ENCODE measurements at places on chromosomes 6 and 20. TPM values are rescaled to one million over a fixed set of nuclear protein-coding genes. Genes with fewer than 3 reads are reported as not detected.

Gene OR2B2
- total RNA-seq: not detected

GRCh38 chr6:150857062-150857944 is 8.2 kb upstream of the MTHFD1L start:
- peaks cover 10% of the 10 kb centered on the region for H3K4me1 ChIP-seq
- peak overlapping the region; percentile 46 for H3K27ac ChIP-seq
- H3K4me3 ChIP-seq: no peak overlapping the region
- peaks cover 6% of the 10 kb centered on the region for H3K27me3 ChIP-seq
- H3K36me3 ChIP-seq: no peaks in the 10 kb centered on the region

DNA sequence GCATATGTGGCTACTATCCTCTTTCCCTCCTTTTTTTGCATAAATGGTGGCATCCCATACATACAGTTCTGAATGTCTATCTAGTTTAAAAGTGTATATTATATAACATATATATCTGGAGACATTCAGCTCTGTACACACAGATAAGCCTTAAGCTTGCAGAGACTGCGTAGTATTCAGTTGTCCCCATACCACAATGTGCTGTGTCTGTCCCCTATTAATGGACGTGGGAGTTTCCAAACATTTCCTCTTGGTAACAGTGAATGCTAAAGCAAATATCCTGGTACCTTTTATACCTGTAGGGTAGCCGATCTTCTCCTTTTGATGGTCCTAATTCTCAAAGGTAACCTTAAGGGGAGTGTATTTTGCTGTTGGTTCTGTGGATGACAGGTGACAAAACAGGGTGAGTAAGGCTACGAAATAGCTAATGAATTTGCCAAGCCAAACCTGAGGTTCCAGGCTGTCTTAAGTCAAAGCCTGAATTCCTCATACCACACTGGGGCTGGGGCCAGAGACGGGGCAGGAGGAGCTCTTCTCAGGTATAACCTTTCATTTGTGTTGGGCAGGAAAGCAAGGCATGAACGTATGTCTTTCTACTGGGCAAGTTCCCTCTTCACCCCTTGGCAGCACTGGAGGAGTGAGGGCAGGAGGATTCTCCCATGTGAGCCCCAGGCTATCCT is 7.8 kb upstream of the C2 start:
- no peaks in the 10 kb centered on the region for H3K36me3 ChIP-seq
- no peak overlapping the region for H3K4me3 ChIP-seq
- no peaks in the 10 kb centered on the region for H3K4me1 ChIP-seq
- no peak for DNase-seq
- peaks cover 3% of the 10 kb centered on the region for H3K27me3 ChIP-seq

DNA sequence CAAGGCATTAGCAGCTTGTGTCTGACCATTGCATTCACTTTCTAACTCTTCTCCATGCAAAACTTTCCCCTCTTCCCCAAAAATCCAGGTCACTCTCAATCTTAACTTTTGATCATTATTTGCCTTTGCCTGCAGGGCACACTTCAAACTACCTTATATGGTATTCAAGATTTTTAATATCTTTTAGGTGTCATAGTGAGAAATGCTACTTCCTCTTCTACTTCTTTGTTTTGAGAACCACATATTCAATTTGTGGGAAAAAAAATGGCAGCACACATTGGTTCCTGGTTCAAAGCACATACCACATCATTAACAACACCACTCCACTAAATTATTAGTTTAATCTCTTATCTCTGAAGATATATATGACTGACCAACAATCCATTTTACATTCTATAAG is 1267.0 kb upstream of the CITED2 start:
- peaks cover 2% of the 10 kb centered on the region for H3K27me3 ChIP-seq
- H3K36me3 ChIP-seq: no peaks in the 10 kb centered on the region
- DNase-seq: no peak
- no peak overlapping the region for H3K27ac ChIP-seq
- no peaks in the 10 kb centered on the region for H3K4me1 ChIP-seq
- no peak overlapping the region for H3K4me3 ChIP-seq

GRCh38 chr6:139395891-139396301 is 21.4 kb upstream of the CITED2 start:
- no peaks in the 10 kb centered on the region for H3K27me3 ChIP-seq
- H3K4me1 ChIP-seq: no peaks in the 10 kb centered on the region
- no peak overlapping the region for H3K4me3 ChIP-seq
- no peak for DNase-seq
- H3K36me3 ChIP-seq: no peaks in the 10 kb centered on the region

DNA sequence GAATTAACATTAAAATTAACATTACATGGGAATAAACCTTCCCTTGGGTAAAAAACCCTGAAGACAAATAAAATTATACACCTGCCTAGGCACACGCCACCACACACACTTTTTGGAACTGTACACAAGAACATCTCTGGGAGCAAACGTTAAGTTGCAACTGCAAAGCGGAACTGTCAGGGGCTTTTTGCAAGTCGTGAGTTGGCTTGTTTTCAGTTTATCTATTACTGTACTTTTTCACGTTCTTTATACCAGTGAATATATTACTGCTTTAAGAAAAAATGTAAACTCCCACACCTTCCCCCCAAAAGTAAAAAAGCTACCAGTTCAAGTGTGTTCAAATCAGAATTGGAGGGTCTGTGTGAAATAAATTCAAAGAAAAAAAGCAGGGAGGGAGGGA is 65.5 kb upstream of the NFATC2 start:
- peak overlapping the region; percentile 88 for H3K27ac ChIP-seq
- H3K4me1 ChIP-seq: peaks cover 48% of the 10 kb centered on the region
- H3K27me3 ChIP-seq: peaks cover 23% of the 10 kb centered on the region
- no peaks in the 10 kb centered on the region for H3K36me3 ChIP-seq
- peak; percentile 61 for DNase-seq

- H3K4me1 ChIP-seq: peaks cover 37% of the 10 kb centered on the region
- H3K27ac ChIP-seq: no peak overlapping the region
- no peaks in the 10 kb centered on the region for H3K27me3 ChIP-seq
- no peak for DNase-seq
- H3K4me3 ChIP-seq: no peak overlapping the region
Observed at GRCh38 chr6:137236581-137237355, 17.6 kb upstream of the IFNGR1 start.

DNA sequence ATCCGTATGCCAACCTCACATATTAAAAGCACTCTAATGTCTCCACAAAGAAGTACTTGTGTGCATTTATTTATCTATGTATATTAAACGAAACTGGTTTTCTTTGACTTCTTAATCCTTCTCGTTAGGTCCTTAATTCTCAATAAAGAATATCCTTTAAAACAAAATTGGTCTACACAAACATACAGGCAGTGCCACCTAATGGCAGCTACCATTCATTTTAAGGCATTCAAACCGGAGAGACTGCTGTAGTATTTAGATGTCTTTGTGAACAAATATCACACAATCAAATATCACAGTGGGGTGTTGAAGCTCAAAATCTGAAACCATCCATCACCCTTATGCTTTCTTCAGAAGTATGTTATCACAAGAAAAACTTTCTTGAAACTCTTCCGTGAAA is 96.6 kb upstream of the IRAK1BP1 start:
- no peaks in the 10 kb centered on the region for H3K27me3 ChIP-seq
- H3K4me1 ChIP-seq: no peaks in the 10 kb centered on the region
- H3K27ac ChIP-seq: no peak overlapping the region
- DNase-seq: no peak

- peak; percentile 33 for DNase-seq
- peaks cover 30% of the 10 kb centered on the region for H3K4me1 ChIP-seq
- no peaks in the 10 kb centered on the region for H3K36me3 ChIP-seq
- peaks cover 5% of the 10 kb centered on the region for H3K27me3 ChIP-seq
- no peak overlapping the region for H3K27ac ChIP-seq
Observed at GRCh38 chr20:45320948-45321595, 13.0 kb upstream of the MATN4 start.
